DMS153 (cell line): ENCODE measurements at places on chromosomes 1 and 21.
A peak's percentile ranks its signal among the peaks of the same experiment; 100 is the strongest.

- DNase-seq, result no peak
Observed at GRCh38 chr1:180094705-180095295, 59.9 kb upstream of the QSOX1 start.

DNA sequence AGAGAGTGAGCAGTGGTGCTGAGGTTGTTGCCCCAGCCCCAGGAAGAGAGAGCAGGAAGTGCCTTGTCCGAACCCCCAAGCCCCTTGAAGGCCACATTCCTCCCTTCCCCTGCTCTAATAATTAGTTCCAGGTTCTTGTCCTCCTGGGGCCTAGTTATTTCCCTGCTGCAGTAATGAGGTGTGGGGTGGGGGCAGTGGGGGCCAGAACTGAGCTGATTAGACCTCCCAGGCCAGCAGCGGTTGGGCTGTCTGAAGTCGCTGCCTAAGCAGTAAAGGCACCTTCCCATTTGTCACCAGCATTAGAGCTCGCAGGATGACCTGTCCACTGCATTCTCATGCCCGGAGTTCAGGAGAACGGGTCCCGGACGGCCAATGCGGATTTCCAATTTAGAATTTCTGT is 186.5 kb upstream of the CSF3R start:
- no peak for DNase-seq

DNA sequence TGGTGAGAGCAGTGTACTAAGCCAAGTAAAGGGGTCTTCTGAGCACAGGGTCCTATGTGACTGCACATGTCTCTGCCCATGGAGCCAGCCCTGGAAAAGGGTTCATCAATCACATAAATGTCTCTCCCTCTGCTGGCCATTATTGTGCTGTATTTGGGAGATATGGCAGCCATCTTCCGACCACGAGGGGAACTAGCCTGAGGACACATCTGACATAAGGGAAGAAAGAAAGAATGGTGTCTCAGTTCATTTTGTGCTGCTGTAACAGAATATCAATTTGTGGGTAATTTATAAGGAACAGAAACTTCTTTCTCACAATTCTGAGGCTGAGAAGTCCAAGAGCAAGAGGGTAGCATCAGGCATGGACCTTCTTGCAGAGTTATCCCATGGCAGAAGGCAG is 55.1 kb upstream of the GJA5 start:
- DNase-seq, result no peak

GRCh38 chr21:29228306-29228705 is 70.4 kb upstream of the BACH1 start:
- no peak for DNase-seq

GRCh38 chr1:213844632-213845031 is 143.1 kb upstream of the PROX1 start:
- no peak for DNase-seq

GRCh38 chr21:14687268-14687625 is 141.1 kb upstream of the SAMSN1 start:
- no peak for DNase-seq

DNA sequence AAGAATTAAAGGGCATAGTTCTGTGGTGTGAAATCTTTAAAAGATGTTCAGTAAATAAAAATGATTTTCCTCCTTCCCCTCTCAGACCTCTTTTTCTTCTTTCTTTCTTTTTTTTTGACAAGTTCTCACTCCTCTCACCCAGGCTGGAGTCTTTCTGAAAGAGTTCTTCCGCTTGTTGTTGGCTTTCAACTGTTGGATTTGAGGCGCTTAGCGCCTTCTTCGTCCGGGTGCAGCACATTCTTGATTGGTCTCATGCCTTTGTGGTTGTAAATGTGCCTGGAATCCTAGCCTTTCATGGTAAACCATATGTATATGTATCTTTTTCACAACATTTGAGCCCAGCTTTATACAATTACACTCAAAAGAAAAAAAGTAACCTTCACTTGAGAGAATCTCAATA is 980 bp upstream of the METTL18 start:
- no peak for DNase-seq

GRCh38 chr1:67189953-67190352 is 23.7 kb downstream of the IL23R start:
- no peak for DNase-seq

DNA sequence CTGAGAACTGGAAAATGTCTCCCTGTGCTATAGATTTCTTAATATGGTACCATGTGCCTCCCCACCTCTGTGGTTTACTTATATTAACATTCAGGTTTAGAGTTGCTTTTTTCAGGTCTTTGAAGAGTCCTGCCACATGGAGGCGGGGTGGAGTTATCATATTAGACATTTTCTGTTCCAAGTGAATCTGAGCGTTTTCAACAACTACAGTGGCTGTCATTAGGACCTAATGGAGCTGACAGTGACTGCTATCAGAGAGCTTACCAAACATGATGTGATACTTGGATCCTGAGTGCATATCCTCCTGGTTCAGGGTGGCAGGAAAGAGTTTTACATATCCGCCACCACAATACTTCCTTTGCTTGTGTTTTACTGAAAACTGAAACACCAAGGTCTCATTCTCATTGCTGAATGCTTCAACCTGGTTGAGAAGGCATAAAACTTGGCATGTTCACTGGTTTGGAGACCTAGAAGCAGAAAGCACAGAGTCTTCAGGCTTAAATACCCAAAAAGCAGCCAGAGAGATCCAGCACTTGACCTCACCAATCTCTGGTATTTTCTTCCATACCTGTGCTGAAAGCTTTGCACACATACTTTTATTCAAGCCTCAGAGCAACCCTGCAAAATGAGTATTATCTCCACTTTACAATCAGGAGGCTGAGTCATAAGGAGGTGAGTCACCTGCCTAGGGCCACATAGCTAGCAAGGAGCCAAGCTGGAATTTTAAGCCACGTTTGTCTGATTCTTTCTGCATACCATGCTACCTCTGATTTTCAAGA is 47.4 kb upstream of the OSBPL9 start:
- DNase-seq, result no peak

GRCh38 chr21:34924771-34925419 is 124.2 kb downstream of the RUNX1 start:
- no peak for DNase-seq

- DNase-seq, result no peak
Observed at GRCh38 chr1:41580021-41580420, 95.5 kb upstream of the EDN2 start.

DNA sequence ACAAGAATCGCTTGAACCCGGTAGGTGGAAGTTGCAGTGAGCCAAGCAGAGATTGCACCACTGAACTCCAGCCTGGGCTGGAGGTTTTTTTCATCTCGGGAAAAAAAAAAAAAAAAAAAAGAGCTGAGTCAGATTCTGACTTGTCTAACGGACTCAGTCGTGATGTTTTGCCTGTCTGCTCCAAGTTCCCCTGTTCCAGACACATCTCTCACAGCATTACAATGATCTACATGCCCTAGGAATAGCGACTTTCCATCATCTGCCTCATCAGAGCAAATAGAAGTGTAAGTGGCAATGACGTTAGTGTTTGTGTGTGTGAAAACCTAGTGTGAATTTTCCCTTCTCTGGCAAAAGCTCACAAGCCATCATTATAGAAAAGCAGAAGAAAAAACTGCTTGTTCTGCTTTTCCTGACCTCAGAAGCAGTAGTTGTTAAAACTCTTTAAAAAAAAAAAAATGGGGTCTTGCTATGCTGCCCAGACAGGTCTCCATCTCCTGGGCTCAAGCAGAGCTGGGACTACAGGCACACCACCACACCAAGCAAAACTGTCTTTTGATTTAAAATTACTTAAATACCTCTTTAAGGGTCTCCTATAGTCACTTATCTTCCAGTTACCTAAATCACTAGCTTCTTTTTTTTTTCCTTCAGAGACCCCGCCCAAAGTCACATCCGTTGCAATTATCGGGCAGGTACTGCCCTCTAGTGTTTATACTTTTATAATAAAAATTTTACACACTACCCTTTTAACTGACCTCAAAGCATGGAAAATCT is 37.3 kb downstream of the PLEKHO1 start:
- DNase-seq, result peak; percentile 46

DNA sequence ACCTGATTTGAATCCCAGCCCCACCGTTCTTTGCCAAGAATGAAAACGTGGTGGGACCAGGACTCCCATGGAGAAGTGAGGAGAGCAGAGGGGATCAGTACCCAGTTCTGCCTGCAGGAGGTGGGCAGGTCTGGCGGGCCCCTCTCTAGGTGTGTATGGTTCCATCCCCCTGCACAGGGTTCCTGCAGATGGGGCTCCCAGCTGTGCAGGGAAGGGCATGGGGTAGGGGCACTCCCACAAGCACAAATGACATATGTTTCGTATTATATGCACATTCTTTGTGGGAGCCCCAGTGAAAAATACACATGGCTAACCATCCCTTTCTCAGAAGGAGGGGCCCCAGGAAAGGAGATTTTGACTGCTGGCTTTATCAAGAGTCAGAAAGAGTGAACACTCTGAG is 144.6 kb downstream of the PLPP3 start:
- DNase-seq, result no peak

DNA sequence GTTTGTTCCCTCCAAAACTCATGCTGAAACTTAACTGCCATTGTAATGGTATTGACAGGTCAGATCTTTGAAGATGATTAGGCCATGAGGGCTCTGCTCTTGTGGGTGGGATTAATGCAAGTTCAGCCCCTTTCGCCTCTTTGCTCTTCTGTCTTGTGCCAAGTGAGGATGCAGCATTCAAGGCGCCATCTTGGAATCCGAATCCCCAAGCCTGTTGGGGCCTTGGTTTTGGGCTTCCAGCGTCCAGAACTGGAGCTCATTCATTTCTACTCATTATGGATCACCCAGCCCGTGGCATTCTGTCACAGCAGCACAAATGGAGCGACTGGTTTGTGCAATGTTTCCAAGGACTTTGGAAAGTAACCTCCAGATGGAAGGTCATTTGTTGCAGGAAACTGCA is 5.6 kb downstream of the TTC34 start:
- no peak for DNase-seq

DNA sequence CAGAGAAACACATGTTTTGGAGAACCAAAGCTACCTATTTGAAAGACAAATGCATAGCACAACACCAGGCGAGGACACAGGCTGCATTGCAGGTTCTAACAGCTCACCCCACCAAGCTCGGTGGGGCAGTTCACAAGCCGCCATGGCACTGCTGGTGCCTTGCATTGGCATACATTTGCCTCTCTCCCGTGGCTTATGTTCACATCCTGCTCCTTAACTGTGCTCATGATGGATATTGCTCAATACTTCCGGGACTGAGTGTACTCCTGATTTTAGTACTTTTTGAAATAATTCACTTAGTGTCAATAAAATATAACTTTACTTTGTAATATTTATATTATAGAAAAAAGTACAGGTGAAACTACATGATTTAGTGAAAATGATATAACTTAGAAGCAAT is 1187.4 kb upstream of the NCAM2 start:
- no peak for DNase-seq

GRCh38 chr1:91045284-91045683 is 23.4 kb upstream of the ZNF644 start:
- DNase-seq, result no peak

GRCh38 chr1:76867342-76868130 is at the start of gene ST6GALNAC5:
TSS of gene ST6GALNAC5 (plus strand) at chr1:76867480.
- DNase-seq, result no peak

DNA sequence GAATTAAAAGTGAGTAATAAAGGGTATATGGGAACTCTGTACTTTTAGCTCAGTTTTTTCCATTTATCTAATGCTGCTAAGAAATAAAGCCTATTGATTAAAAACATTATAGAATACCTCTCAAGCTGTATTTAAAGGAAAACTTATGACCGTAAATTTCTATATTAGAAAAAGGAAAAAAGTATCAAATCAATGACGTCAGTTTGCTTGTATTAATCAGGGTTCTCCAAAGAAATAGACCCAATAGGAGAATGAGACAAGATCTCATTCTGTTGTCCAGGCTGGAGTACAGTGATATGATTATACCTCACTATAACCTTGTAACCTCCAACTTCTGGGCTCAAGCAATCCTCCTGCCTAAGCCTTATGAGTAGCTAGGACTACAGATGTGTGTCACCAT is 15.4 kb upstream of the LRIF1 start:
- no peak for DNase-seq

GRCh38 chr1:52603630-52604029 is 1.5 kb downstream of the GPX7 start:
- DNase-seq, result no peak

DNA sequence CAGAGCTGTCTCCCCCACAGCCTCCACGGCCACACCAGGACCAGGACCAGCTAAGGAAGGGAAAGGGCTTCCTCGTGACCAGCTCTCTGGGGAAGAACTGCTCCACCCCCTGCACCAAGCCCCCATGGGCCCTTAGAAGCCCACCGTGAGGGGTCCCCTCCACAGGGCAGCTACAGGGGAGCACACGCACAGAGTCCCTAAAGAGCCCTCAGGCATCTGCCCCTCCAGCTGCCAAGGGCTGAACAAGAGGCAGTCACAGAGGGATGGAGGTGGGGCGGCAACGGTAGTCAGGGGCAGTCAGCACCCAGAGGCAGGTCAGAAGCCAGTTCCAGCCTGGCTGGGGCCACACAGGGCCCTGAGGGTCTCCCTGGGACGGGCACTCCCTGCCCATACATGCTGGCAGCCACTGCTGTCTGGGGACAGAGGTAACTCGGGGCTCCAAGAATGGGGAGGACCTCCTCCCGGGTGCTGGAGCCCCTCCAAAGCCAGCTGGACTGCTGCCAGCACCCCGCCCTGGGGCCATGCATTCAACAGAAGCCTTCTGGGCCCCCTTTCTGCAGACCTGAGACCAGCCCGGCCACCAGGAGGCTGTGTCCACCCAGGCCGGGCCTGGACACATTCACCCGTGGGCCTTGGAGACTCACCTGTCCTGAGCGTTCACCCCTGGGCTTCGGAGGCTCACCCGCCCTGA is 18.7 kb downstream of the SLC19A1 start:
- no peak for DNase-seq

- peak; percentile 61 for DNase-seq
Observed at GRCh38 chr21:37219761-37220432, 47.2 kb downstream of the VPS26C start.

GRCh38 chr1:208145167-208145566 is 99.0 kb downstream of the PLXNA2 start:
- no peak for DNase-seq

GRCh38 chr1:188089461-188089860 is 1260.7 kb downstream of the PLA2G4A start:
- no peak for DNase-seq

- no peak for DNase-seq
Observed at GRCh38 chr1:91502672-91503184, 2.1 kb downstream of the CDC7 start.

DNA sequence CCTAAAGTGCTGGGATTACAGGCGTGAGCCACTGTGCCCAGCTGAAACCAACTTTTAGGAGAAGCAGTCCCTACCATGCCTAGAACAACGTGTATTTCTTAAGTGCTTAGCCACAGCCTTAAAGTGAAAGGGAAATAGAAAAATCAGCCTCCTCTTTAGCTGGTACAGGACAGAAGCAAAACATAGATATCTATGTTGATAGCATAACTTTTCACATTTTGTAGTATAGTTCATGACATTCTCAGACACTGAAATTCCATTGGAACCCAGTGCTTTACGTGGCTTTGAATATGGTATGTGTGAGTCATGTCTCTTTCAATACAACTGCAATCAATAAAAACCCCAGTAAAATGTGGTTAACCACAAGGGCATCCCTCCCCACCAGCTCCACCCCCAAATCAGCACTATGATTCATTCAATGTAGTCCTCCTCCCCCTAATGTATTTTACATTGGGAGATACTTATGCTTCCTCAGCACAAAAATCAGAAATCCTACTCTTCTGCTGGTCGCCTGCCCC is 32.1 kb downstream of the TGFB2 start:
- no peak for DNase-seq
